ENCODE measurements at places on chromosomes 2 and 18.

DNA sequence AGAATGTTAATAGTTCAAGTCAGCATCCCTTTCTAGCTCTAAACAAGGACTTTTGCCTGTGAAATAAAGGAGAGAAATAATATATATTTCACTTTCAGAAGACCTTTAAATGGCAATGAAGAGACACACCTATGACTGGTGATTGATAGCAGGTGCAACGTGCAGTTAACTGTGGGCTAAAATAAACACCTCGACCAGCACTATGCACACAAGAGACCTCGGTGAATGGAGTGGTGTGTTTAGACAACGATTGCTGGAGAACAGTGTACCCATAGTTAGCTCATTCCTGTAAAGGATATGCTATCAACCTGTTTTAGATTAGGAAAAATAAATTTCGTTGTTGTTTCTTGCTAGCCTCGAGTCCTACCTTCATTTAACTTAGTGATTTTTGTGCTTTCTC, 143.4 kb downstream of the NR4A2 start:
- DNase-seq: no peak

DNA sequence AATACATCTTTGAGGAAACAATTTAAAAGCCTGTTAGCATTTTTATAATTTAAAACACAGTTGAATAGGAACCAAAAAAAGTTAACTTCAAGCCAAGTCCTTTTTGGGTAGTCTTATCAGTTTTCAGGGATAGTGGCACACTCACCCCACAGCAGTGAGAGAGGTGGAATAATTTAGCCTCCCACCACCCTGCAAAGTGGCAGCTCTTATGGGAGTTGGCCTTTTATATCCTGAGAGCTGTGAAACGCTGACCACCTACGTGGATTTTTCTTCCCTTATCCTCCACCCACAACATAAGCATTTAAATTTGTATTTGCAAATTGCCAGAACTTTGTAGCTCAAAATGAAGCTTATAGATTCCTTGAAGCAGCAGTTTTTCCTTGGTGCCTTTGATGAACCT, 167.1 kb downstream of the MYO1B start:
- no peak for DNase-seq

DNA sequence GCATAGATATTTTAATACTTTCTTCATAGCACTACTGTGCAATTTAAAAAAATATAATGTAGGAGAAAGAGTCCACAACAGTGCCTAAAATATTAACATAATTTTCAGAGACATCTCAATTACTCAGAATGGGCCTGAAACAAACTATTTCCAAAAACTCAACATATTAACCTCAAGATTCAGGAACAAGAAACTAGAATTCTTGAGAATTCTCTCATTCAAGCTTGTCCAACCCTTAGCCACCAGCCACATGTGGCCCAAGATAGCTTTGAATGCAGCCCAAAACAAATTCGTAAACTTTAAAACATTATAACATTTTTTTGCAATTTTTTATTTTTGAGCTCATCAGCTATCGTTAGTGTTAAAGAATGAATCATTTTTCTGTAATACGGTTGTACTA, 35.2 kb downstream of the LNPK start:
- no peak for DNase-seq

DNA sequence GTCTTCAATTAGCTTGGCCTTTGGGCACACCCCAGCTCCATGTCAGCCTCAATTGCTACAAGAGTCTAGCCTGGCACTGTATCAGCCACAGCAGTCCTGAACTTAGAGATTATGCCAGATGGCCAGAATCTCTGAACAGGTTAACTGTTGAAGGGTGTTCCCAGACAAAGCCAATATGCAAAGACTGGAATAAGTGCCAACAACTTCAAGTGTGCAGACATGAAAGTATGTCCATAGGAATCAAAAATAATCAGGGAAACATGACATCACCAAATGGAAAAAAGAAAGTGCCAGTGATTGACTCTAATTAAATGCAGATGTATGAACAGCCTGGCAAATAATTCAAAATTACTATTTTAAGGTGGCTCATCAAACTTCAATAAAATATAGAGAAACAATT, 98.5 kb upstream of the DOCK10 start:
- DNase-seq: no peak

- DNase-seq: no peak
These were observed 3.9 kb upstream of the HRH4 start for GRCh38 chr18:24456549-24456948.

- DNase-seq: no peak
These were observed 117.3 kb upstream of the EFEMP1 start for GRCh38 chr2:56040834-56041233.
